ENCODE measurements at places on chromosomes 4 and X.

DNA sequence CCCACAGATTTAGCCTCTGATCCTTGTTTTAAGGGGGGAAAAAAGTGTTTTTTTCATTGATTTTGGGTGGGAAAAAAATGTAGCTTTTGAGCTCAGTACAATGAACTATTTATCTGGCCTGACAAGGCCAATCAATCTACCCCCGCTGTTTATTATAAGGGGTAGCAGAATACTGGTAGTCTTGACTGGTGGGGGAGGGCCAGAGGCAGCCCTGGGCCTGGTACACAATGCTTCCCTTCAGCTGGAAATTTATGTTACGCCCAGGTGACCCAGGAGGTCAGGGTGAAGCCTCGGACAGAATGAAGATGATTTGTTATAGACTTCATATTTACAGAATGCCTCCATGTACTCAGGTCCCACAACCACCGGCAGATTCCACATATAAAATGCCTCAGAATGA lies 143.2 kb downstream of the SH3KBP1 start:
- DNase-seq = no peak

DNA sequence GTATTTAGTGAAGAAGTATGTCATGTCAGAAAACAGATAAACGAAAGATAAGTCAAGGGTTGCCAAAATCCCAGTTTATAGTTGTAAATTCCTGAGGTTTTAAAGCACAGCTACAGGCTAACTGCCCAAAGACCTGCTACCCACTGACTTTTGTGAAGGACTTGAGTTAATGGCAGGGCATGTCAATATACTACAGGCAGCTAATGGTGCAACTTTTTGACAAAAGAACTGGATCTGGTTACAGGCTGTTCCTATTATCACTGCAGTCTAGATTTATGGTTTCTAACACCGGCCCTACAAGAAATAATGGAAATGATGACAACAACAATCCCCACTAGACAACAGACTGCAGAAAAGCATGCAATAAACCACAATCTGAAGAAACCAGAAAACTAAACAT lies 6.4 kb downstream of the SCML2 start:
- DNase-seq = peak; percentile 9

- no peak for DNase-seq
Measured at GRCh38 chr4:95193391-95194224, 355.2 kb downstream of the UNC5C start.

GRCh38 chr4:76546759-76547742 lies 112.0 kb downstream of the SHROOM3 start:
- no peak for DNase-seq

- DNase-seq = no peak
Measured at GRCh38 chr4:110609044-110609750, 13.7 kb downstream of the PITX2 start.

DNA sequence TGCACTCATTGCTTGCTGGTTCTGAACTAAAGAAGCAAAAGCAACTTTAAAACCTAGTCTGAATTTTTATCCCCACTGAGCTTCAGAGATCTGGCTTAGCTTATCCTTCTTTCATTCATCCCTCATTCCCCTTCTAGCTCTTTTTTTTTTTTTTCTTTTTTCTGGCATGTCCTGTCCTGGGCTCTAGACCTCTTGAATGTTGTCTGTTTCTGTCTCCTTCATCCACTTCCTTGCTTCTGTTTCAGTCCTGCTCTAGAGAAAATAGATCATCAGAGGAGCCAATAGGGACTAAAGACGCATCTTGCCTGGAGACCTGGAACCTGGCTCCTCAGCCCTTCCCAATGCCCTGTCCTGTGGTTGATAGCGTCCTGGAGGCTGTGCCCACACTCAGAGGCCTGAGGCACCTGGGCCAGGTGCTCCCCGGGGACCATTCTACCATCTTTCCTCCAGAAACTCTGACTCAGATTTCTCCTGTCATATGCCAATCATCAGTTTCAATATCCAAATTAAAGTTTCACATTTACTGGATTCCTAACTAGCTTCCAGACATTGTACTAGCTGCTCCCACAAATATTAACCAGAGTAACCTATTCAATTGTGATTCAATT lies 115.7 kb upstream of the GATB start:
- DNase-seq = no peak

DNA sequence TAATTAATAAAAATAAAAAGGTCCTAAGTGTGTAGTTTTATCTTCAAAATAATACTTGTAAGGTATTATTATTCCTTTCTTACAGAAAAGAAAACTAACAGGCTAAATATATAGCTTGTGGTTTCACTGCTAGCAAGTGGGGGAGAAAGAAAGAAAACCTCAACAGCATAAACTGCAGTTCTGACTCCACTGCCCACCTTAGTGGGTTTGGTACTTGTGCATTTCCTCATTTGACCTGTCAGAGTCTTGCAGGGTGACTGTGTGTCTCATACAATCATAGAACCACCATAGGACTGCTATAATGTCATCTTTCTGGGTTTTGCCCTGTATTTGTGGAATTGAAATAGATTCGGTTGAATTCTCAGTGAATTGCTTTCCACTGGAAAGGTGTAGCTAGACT lies 94.7 kb upstream of the PUDP start:
- DNase-seq = no peak

DNA sequence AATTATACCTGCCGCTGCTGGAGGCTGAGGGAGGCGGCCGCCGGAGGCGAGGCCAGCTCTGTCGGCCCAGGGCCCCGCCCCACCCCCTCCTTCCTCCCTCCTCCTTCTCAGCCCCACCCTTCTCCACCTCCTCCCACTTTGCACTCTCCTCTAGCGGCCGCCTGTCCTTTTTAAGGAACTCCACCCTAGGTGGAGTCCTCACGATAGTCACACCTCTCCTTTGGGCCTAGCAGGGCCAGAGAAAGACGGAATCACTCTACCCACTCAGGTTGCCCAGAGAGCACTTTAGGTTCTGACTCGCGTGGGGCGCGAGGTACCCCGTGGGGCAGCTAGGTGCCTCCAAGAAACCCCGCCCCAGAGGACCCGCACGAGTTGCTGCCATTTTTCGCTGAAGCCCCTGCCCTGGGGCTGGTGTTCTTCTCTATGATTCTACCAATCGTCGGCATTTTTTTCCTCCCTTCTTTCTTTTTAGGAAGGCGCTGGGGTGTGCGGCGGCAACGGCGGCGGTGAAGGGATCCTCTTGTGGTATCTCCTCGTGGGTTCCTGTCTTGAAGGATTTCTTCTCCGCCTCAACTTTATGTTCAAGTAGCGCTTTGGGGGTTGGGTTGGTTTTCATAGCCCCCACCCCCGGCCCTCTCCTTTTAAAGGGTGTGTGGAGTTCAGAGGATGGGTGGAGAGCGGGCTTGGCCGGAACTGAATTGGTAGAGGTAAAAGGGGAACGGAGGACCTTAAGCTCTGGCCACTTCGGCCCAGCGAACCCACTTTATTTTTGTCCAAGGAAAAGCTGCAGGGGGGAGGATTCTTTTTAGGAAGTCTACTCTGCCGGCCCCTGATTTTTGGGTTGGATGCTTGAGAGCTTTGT lies at the start of gene KLF8:
KLF8 (plus strand) TSS at position 136 of the 862 bp plus-strand sequence. CDS start 979 bp downstream, outside the sequence.
- no peak for DNase-seq

GRCh38 chrX:48899078-48899410 lies 1.3 kb downstream of the PQBP1 start:
- no peak for DNase-seq

GRCh38 chrX:110108381-110108821 lies 105.5 kb downstream of the TMEM164 start:
- no peak for DNase-seq

- no peak for DNase-seq
Measured at GRCh38 chrX:9663216-9663615, 102.4 kb downstream of the GPR143 start.

DNA sequence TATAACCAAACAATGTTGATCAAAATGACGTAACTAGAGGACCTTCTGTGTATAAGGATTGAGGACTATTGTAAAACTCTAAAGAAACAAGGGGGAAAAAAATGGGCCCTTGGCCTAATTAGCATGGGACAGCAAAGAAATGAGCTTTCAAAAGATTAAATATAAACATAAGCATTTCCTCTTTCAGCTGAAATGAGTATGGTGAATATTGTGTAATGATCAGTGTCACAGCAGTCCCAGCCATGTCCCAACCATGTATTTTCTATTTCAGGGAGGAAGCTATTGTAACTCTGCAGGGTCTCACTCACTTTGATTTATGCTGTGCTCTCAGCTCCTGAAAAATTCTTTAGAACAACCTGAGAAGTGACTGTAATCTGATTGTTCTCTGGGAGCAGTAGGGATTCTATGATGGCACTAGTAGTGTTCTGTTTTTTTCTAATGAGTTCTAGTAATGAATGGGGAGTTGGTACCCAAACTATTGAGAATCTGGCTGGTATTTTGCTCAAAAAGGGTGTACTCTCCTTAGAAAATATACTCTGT lies 25.8 kb downstream of the ANXA10 start:
- DNase-seq = no peak

GRCh38 chr4:102734591-102735385 lies 26.0 kb downstream of the MANBA start:
- peak; percentile 11 for DNase-seq

- DNase-seq = no peak
Measured at GRCh38 chrX:121333942-121334341, 286.5 kb downstream of the GLUD2 start.

All from NCI-H146 (cell line).